ENCODE measurements at places on chromosomes 1 and 21.

- H3K4me1 ChIP-seq: no peaks in the 10 kb centered on the region
- no peaks in the 10 kb centered on the region for H3K36me3 ChIP-seq
- DNase-seq: no peak
- H3K27ac ChIP-seq: no peak overlapping the region
Observed at GRCh38 chr1:81836007-81836626, 35.4 kb downstream of the ADGRL2 start.

DNA sequence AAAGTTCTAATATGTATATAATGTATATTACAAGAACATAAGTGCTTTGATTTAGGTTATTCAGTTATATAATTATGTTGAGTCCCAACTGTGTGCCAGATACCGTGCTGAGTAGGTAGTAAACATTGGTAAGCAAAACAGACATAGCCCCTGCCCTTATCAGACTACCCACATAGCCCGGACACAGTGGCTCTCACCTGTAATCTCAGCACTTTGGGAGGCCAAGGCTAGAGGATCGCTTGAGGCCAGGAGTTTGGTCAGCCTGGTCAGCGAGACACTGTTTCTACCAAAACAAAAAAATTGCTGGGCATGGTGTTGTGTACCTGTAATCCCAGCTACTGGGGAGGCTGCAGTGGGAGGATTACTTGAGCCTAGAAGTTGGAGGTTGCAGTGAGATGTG, 30.7 kb downstream of the RNF11 start:
- no peak for DNase-seq
- no peak overlapping the region for H3K27ac ChIP-seq
- H3K4me1 ChIP-seq: no peaks in the 10 kb centered on the region

GRCh38 chr1:213099682-213100399, 48.8 kb downstream of the RPS6KC1 start:
- no peak for DNase-seq
- peaks cover 3% of the 10 kb centered on the region for H3K36me3 ChIP-seq
- no peaks in the 10 kb centered on the region for H3K4me1 ChIP-seq
- no peak overlapping the region for H3K4me3 ChIP-seq
- H3K27me3 ChIP-seq: no peaks in the 10 kb centered on the region

DNA sequence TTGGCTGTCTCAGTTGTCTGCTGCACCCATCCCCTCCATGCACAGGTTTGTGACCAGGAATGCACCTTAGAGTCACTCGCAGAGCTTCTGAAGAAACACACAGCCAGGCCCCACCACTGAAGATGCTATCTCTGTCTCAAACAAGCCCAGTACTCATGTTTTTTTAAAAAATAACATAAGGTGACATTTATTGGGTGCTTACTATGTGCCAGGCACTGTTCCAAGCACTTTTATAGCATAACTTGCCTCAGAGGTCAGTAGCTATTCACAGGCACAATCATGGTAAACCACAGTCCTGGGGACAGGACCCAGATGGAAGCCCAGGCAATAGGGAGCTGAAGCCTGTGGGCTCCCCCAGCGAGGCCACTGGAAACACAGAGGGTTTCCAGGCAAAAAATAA, 8.8 kb upstream of the ATP13A2 start:
- H3K27ac ChIP-seq: no peak overlapping the region
- no peak overlapping the region for H3K4me3 ChIP-seq
- peaks cover 71% of the 10 kb centered on the region for H3K36me3 ChIP-seq
- H3K4me1 ChIP-seq: no peaks in the 10 kb centered on the region

- H3K36me3 ChIP-seq: no peaks in the 10 kb centered on the region
- H3K4me3 ChIP-seq: no peak overlapping the region
- no peaks in the 10 kb centered on the region for H3K4me1 ChIP-seq
Observed at GRCh38 chr1:61247051-61247825, 164.9 kb downstream of the NFIA start.

- H3K27ac ChIP-seq: no peak overlapping the region
- peaks cover 4% of the 10 kb centered on the region for H3K36me3 ChIP-seq
Observed at GRCh38 chr1:1093610-1093943, 19.5 kb upstream of the RNF223 start.

DNA sequence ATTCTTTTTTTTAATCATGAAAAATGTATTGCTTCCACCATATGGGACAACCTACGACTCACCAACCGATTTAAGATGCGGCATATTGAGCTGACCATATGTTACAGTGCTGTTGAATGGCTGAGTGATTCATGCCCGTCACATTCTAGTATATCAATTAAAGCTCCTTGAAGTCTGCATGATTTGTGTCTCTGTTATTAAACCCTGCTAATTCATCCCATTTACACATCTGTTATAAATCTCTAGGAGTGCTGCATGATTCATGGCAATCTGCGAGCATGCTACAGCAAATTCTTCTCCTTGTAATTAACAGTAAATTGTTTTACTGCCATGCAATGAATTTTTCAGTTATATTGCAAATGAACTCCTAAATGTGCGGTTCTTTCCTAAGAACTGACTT, 239.8 kb downstream of the USH2A start:
- DNase-seq: no peak
- no peak overlapping the region for H3K27ac ChIP-seq
- H3K4me1 ChIP-seq: no peaks in the 10 kb centered on the region
- no peaks in the 10 kb centered on the region for H3K27me3 ChIP-seq
- no peak overlapping the region for H3K4me3 ChIP-seq

DNA sequence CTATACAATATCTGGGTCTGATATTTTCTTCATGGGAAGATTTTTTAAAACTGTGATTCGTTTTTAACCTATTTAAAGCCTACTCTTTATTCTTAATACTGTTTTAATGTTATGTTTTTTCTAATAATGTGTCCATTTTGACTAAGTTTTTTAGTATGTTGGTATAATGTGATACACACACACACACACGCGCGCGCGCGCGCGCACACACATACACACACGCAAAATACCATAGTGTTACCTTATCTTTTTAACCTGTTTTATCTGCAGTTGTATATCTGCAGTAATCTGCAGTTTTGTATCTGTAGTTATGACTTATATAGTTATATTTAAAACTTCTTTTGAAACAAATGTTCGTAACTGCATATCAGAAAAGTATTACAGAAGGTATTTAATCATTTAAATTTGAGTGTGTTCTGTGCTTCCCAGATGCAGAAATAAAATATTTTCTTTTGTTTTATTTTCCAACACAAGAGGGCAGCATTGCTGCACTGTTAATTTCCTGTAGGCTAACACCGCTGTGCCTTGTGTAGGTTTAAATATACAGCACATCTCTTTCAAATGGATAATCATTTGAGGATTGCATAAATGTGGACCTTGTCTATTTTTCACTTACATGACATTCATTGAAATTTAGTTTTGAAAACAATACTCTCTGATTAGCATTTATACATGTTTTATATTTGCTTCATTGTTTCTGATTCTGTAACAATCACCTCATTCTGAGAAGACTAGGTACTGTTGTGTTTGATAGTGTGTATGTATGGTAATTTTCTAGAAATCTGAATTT, 166.1 kb downstream of the PDE4B start:
- no peak overlapping the region for H3K4me3 ChIP-seq
- no peak overlapping the region for H3K27ac ChIP-seq
- DNase-seq: peak; percentile 15
- H3K36me3 ChIP-seq: no peaks in the 10 kb centered on the region
- H3K27me3 ChIP-seq: no peaks in the 10 kb centered on the region
- no peaks in the 10 kb centered on the region for H3K4me1 ChIP-seq

GRCh38 chr1:154190550-154190949, 1.4 kb downstream of the TPM3 start:
- peaks cover 40% of the 10 kb centered on the region for H3K27me3 ChIP-seq
- no peaks in the 10 kb centered on the region for H3K4me1 ChIP-seq
- H3K27ac ChIP-seq: no peak overlapping the region
- H3K36me3 ChIP-seq: no peaks in the 10 kb centered on the region
- DNase-seq: no peak

GRCh38 chr1:181296180-181296579, 187.1 kb upstream of the CACNA1E start:
- H3K4me3 ChIP-seq: no peak overlapping the region
- H3K27me3 ChIP-seq: peaks cover 16% of the 10 kb centered on the region
- no peaks in the 10 kb centered on the region for H3K36me3 ChIP-seq
- no peak overlapping the region for H3K27ac ChIP-seq

DNA sequence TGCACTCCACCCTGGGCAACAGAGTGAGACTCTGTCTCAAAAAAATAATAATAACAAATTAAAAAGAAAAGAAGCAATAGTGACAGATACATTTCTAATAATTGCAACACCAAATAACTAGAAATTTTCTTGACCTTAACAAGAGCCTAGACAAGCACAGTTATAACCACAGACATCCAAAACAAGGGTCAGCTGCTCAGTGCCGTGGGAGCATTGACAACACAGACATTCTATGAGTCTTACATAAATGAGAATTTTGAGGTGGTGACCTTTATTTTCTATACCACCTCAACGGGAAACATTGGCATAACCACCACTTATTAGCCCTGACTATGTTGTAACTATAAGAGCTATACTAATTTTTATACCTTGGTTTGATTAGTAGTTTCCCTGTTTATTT, 156.1 kb downstream of the NR5A2 start:
- no peak for DNase-seq
- H3K27ac ChIP-seq: no peak overlapping the region
- no peak overlapping the region for H3K4me3 ChIP-seq
- H3K36me3 ChIP-seq: no peaks in the 10 kb centered on the region
- H3K27me3 ChIP-seq: no peaks in the 10 kb centered on the region

DNA sequence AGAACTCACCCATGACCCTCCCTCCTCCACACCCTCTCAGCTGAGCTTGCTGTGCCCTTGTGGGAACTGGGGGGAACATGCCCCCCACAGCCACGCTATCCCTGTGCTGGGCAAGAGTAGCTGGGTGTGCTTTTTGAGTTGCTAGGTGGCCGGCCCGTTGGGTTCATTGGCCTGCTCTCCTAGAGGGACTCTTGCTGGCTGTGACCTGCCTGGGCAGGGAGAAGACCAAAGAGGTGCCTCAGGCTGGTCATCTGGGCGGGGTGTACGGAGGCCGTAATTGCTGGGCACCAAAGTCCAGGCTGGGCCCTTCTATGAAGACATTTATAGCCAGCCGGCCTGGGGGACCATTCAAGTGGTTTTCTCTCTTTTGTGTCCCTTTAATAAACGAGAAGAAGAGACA, 138.3 kb upstream of the ZBTB40 start:
- H3K4me1 ChIP-seq: no peaks in the 10 kb centered on the region
- H3K4me3 ChIP-seq: no peak overlapping the region
- H3K27me3 ChIP-seq: no peaks in the 10 kb centered on the region
- no peak for DNase-seq

- no peak overlapping the region for H3K27ac ChIP-seq
- H3K4me1 ChIP-seq: no peaks in the 10 kb centered on the region
- peaks cover 10% of the 10 kb centered on the region for H3K27me3 ChIP-seq
Observed at GRCh38 chr1:183432548-183432875, 14.3 kb upstream of the NMNAT2 start.

DNA sequence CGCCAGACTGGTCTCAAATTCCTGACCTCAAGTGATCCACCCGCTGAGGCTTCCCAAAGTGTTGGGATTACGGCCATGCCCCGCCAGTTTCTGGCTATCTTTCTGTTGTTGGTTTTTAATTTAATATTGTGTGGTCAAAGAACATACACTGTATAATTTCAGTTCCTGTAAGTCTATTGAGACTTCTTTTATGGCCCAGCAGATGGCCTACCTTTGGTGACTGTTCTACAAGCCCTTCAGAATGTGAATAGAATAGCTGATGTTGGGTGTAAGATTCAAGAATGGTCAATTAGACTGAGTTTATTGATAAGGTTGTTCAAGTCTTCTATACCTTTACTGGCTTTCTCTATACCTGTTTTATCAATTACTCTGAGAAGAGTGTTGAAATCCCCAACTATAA, 10.7 kb downstream of the HES2 start:
- DNase-seq: no peak
- no peaks in the 10 kb centered on the region for H3K27me3 ChIP-seq
- no peak overlapping the region for H3K27ac ChIP-seq
- no peak overlapping the region for H3K4me3 ChIP-seq

DNA sequence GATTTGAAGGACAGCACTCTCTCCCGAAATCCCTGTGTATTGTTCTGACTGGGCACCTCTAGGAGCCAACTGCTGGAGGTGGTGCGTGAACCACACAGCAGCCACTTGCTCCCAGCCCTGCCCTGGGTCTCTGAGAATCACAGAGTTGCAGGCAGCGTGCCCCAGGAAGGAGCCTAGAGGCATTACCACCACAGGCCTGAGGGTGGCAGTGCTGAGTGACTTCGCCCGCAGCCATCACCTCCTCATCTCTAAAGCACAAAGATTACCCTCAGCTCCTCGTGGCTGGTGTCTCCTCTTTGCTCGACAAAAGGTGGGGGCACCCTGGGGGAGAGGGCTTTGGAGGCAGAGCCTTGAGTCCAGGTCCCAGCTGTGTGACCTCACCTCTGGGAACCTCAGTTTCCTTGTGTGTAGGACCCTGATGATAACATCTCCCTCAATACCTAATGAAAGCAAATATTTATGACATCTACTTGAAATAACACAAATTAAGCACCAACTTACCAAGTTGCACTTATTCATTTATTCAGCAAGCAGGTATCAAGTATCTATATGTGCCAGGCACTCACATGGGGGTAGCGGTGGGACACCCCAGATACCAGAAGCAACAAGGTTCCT, 86.3 kb downstream of the VWA5B1 start:
- peak; percentile 49 for DNase-seq
- H3K4me3 ChIP-seq: no peak overlapping the region
- H3K27me3 ChIP-seq: peaks cover 3% of the 10 kb centered on the region
- H3K36me3 ChIP-seq: no peaks in the 10 kb centered on the region
- H3K4me1 ChIP-seq: no peaks in the 10 kb centered on the region

GRCh38 chr1:7505771-7506453, 265.2 kb upstream of the VAMP3 start:
- H3K27ac ChIP-seq: no peak overlapping the region
- DNase-seq: no peak
- H3K36me3 ChIP-seq: no peaks in the 10 kb centered on the region
- no peak overlapping the region for H3K4me3 ChIP-seq
- no peaks in the 10 kb centered on the region for H3K27me3 ChIP-seq

DNA sequence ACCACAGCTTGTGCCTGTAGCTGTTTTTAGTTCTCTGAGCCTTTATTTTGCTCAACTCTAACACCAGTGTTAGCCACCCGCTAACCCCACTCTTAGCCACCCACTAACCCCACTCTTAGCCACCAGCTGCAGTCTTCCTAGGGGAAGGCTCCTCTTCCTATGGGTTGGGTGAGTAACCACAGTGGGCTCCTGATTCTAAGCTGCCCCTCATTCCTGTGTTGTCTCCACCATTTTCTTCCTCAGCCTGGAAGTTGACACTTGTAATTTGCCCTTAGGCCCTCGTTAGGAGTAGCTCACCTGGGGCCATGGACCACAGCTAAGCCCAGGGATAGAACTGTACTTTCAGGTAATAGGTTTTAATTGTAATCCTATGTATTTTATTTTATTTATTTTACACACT, 782.9 kb upstream of the TPTE start:
- H3K27ac ChIP-seq: no peak overlapping the region
- no peaks in the 10 kb centered on the region for H3K4me1 ChIP-seq
- no peak for DNase-seq
- no peaks in the 10 kb centered on the region for H3K27me3 ChIP-seq
- no peak overlapping the region for H3K4me3 ChIP-seq

- H3K4me3 ChIP-seq: no peak overlapping the region
- no peak for DNase-seq
- H3K36me3 ChIP-seq: peaks cover 13% of the 10 kb centered on the region
- H3K27me3 ChIP-seq: no peaks in the 10 kb centered on the region
- peaks cover 16% of the 10 kb centered on the region for H3K4me1 ChIP-seq
- H3K27ac ChIP-seq: no peak overlapping the region
Observed at GRCh38 chr1:179128520-179128919, 46.6 kb downstream of the TOR3A start.
